Aorta (tissue), 5 donors: ENCODE measurements at places on chromosomes 7 and 10. TPM values are rescaled to one million over a fixed set of nuclear protein-coding genes. Genes with fewer than 3 reads are reported as not detected.

GRCh38 chr10:5619362-5620211 lies 46.8 kb downstream of the ASB13 start:
- H3K27me3 ChIP-seq = no peaks in the 10 kb centered on the region
- H3K4me3 ChIP-seq = no peak overlapping the region
- peak; percentile 78 for DNase-seq
- H3K27ac ChIP-seq = peak overlapping the region; percentile 77
- peaks cover 7% of the 10 kb centered on the region for H3K4me1 ChIP-seq
- H3K36me3 ChIP-seq = no peaks in the 10 kb centered on the region

DNA sequence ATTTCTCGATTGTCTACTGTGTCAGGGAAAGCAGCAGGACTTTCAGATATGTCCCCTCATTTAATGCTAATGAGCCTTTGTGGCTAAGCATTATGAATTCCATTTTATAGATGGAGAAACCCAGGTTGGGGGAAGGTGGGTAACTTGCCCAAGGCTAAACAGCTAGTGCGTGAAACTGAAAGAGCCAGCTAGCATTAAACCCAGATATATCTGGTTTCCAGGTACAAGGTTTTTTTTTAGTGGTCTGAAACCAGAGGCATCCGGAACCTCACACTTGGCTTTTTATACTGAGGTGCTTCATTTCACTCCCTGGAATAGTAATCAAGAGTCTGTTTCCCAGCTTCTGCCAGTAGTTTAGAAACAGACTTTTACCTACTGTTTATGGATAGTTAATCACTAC lies 694.8 kb downstream of the PHTF2 start:
- no peak for DNase-seq
- H3K36me3 ChIP-seq = no peaks in the 10 kb centered on the region
- H3K27ac ChIP-seq = no peak overlapping the region
- H3K4me3 ChIP-seq = no peak overlapping the region

- no peak overlapping the region for H3K27ac ChIP-seq
- DNase-seq = no peak
- H3K4me1 ChIP-seq = no peaks in the 10 kb centered on the region
- H3K4me3 ChIP-seq = no peak overlapping the region
- H3K36me3 ChIP-seq = no peaks in the 10 kb centered on the region
Measured at GRCh38 chr10:28087661-28088351, 88.9 kb upstream of the ODAD2 start.

DNA sequence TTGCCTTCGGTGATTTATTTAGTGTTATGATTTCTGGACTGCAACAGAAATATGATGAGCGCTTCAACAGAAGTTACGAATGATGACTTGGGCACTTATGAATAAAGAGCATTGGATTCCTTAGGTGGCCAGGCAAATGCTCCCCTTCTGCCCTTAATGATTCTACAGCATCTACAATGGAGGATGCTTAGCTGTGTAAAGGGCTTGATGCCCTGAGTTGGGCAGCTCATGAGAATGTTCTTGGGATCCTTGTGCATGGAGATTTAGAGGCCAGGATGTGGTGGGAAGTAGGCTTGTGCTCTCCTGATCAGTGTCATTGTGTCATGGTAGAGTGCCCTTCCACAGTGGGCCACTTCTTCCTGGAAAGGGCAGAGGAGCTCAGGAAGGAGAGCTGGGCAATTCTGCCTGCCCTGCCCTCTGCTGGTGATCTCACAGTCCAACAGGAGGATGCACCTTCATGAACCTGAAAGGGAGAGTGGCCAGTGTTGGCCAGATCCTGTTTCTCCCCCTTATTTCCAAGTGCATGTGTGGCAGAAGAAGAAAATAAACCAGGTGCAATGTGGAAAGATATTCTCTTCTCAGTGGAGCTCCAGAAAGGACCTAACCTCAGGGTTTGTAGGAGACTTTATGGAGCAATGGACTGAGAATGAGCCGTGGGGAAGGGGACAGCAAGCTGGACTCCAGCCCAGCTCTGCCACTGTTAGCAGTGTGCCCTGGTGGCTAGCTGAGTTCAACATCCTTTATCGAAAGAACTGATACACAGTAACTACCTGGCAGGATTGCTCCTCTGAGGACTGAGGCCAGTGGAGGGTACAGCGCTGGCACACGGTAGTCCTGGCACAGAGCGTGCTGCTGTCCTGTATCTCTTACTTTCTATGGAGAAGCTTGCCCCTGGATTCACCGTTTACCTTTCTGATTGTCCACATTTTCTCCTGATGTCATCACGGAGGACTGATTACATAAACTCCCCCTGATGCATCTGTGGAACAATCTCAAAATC lies 182.9 kb downstream of the BMPER start:
- no peaks in the 10 kb centered on the region for H3K27me3 ChIP-seq
- H3K27ac ChIP-seq = no peak overlapping the region
- no peak for DNase-seq
- no peaks in the 10 kb centered on the region for H3K4me1 ChIP-seq

- H3K4me1 ChIP-seq = no peaks in the 10 kb centered on the region
- no peaks in the 10 kb centered on the region for H3K27me3 ChIP-seq
- no peak within 1 kb of the TSS for H3K27ac ChIP-seq
- no peak within 1 kb of the TSS for H3K4me3 ChIP-seq
Measured at GRCh38 chr10:1737222-1738061, at the start of gene ADARB2. ADARB2 (minus strand) TSS chr10:1737525.

DNA sequence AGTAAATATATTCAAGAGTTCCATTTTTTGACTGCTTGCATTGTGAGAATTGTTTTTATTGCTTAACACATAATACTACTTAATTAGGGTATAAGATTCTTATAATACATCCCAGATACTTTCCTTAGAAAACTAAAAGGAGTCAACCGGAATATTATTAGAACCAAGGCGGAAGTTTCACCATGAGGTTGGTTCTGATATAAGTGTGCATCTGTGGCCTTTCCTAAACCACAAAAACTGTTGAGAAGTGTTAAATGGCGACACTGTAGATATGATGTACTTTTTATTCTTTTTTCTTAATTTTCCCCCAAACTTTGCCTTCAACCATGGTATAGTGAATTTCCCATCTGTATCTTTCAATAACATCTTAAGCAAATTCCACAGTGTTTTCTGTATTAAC lies 32.3 kb upstream of the INHBA start:
- no peaks in the 10 kb centered on the region for H3K4me1 ChIP-seq
- no peak for DNase-seq
- no peak overlapping the region for H3K4me3 ChIP-seq
- H3K27me3 ChIP-seq = no peaks in the 10 kb centered on the region

DNA sequence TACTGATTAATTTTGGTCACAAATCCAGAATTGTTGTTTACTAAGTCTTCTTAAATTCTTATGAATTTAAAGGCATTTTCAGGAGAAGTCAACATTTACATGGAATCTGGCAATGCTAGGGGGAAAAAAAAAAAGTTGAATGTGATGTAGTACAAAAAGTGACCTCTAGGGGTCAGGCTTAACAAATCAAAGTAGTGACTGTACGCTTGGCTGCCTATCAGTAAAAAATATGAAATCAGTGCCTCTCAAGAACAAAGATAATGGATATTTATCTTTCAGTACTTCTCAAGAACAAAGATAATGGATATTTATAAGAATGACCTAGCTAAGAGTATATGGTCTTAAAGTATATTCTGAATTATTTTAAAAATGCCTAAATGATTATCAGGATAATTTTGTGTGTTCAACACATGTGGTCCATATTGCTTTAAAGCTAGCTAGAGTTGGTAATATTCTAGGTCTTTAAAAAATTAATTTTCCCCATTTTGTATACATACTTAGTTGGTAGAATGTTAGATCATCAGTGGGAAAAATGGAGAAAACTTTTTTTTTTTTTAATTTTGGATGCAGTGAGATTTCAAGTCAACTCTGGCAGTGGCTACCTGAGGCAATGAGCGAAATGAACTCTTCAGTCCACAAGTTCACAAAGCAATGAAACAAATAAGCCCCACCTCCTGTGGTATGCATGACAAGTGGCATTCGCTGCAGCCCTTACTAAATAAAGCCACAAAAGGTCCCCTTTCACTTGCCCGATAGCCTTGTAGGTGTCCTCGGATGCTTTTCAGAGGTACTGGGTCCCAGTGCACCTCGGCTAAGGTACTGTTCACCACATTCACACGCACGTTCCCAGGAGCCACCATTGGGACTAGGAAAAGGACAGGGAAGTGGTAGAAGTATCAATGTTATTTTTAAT lies 51.2 kb upstream of the LAMB4 start:
- H3K4me3 ChIP-seq = no peak overlapping the region
- no peaks in the 10 kb centered on the region for H3K36me3 ChIP-seq
- no peak overlapping the region for H3K27ac ChIP-seq
- no peaks in the 10 kb centered on the region for H3K4me1 ChIP-seq
- H3K27me3 ChIP-seq = no peaks in the 10 kb centered on the region

GRCh38 chr10:86962136-86962980 lies 4.0 kb downstream of the SNCG start:
- no peaks in the 10 kb centered on the region for H3K27me3 ChIP-seq
- no peak overlapping the region for H3K27ac ChIP-seq
- H3K4me1 ChIP-seq = no peaks in the 10 kb centered on the region
- H3K4me3 ChIP-seq = no peak overlapping the region
- no peaks in the 10 kb centered on the region for H3K36me3 ChIP-seq
- DNase-seq = no peak

DNA sequence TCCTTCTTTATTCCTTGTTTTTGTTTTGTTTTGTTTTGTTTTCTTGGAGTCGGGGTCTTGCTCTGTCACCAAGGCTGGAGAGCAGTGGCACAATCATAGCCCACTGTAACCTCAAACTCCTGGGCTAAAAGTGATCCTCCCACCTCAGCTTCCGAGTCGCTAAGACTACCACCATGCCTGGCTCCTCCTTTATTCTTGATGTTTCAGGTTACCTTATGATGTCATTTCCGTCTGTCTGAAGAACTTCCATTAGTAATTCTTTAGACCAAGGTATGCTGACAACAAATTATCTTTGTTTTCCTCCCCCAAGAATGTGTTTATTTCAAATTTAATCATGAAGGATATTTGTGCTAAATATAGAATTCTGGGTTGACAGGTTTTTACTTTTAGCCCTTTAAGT lies 18.1 kb upstream of the ATAD1 start:
- no peak overlapping the region for H3K27ac ChIP-seq
- no peaks in the 10 kb centered on the region for H3K4me1 ChIP-seq
- no peaks in the 10 kb centered on the region for H3K27me3 ChIP-seq
- no peak overlapping the region for H3K4me3 ChIP-seq
- no peaks in the 10 kb centered on the region for H3K36me3 ChIP-seq

DNA sequence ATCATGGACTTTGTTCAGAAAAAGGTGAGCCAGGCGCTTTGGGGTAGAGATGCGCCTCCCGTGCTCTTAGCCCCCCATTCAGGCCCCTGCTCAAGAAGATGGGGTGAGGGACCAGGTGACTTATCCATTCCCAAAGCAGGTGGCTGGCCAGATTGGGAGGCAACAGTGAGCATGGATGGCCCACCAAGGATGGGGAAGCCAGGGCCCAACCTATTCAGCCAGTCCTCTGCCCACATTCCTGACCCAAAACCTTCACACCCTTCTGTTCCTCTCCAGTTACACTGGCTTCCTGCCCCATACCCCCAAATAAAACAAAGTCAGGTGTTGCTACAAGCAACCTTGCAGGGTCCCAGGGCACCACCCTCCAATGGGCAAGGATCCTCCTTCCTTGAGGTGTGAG lies 44.4 kb downstream of the TSPAN15 start:
- no peak for DNase-seq
- no peaks in the 10 kb centered on the region for H3K4me1 ChIP-seq
- no peaks in the 10 kb centered on the region for H3K36me3 ChIP-seq
- H3K4me3 ChIP-seq = no peak overlapping the region
- H3K27me3 ChIP-seq = no peaks in the 10 kb centered on the region
- H3K27ac ChIP-seq = no peak overlapping the region

DNA sequence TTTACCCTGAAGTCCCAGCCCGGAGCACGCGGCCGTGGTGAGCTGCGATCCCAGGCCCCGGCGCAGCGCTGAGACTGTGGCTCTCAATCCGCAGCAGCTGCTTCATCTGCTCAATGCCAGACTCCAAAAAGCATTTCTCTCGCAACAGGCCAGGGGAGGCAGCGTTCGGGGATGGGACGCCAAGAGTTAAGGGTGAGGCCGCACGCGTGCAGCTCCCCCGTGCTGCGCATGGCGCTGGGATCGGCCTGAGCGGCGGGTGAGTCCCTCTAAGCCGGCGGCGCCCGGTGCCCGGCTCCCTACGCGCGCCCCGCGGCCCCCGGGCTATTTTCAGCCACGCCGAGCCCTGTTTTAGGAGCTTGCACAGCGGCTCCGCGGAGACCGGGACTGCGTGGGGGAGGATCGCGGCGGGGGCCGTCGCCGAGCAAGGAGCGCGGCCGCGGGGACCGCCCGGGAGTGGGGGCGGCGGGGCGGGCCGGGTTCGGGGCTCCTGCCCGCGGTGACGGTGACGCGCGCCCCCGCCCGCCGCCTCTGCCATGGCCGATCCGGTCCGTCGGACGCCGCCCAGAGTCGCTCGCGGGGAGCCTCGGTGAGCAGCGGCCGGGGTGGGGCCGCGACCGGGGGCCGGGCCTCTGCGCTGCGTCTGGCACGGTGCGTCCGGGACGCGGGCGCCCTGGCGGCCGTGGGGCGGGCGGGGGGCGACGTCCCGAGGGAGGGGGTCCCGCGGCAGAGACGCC lies 29.4 kb upstream of the JAKMIP3 start:
- peak overlapping the region; percentile 42 for H3K4me3 ChIP-seq
- no peak for DNase-seq
- H3K27ac ChIP-seq = no peak overlapping the region
- no peaks in the 10 kb centered on the region for H3K36me3 ChIP-seq
- no peaks in the 10 kb centered on the region for H3K4me1 ChIP-seq

GRCh38 chr10:43350156-43350555 lies 21.3 kb upstream of the FXYD4 start:
- H3K36me3 ChIP-seq = no peaks in the 10 kb centered on the region
- no peaks in the 10 kb centered on the region for H3K27me3 ChIP-seq
- H3K4me3 ChIP-seq = no peak overlapping the region
- no peak for DNase-seq
- H3K4me1 ChIP-seq = no peaks in the 10 kb centered on the region
- no peak overlapping the region for H3K27ac ChIP-seq

GRCh38 chr10:102682416-102682815 lies 31.8 kb downstream of the ARL3 start:
- H3K36me3 ChIP-seq = no peaks in the 10 kb centered on the region
- H3K4me3 ChIP-seq = no peak overlapping the region
- no peaks in the 10 kb centered on the region for H3K27me3 ChIP-seq
- no peaks in the 10 kb centered on the region for H3K4me1 ChIP-seq
- H3K27ac ChIP-seq = no peak overlapping the region

The COL28A1 gene
- 1.6 TPM for total RNA-seq

The FOXP2 gene
- total RNA-seq = 18.1 TPM

The FZD1 gene
- total RNA-seq = 38.5 TPM

The ABCB4 gene
- 3.1 TPM for total RNA-seq

The PLEKHS1 gene
- total RNA-seq = 0.29 TPM

The IGF2BP3 gene
- 1.6 TPM for total RNA-seq

The MYOF gene
- 242 TPM for total RNA-seq

The FRMPD2 gene
- total RNA-seq = not detected

The LIPK gene
- total RNA-seq = not detected

The STRIP2 gene
- 0.58 TPM for total RNA-seq

The OR6V1 gene
- not detected for total RNA-seq
